Activated CD8-positive, alpha-beta memory T cell treated with anti-CD3 and anti-CD28 coated beads for 4 hours (primary cell): ENCODE measurements at places on chromosomes 7 and 10.

- DNase-seq, result no peak
Measured at GRCh38 chr10:85594239-85594638, 772.4 kb downstream of the GRID1 start.

DNA sequence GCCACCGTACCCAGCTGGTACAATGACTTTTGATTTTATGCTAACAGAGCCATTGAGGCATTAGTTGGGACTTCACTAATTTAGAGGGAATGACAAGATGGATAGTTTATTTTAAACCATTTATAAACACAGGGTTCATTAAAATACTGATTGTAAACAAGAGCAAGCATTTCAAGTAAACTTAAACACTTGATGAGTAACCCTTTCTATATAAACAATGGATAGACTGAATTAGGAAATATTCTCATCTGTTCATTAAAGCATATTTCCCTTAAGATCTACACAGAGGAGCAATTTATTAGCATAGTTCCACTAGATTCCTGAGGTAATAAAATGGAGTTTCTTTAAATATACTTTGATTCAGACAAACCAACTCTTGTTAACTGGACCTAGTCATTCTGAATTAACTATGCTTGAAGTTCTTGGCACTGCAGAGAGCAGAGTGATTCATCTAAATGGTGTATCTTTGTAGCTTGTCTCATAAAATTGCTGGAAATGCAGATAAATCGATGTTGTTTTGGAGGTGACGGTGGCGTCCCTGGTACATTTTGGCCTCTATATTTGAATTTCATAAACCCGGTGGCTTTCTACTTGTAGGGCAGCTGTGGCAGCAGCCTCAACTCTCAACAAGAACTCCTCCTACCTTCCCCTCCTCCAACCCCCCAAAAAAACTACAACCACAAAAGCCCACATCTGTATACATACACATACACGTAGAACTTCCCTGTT lies 15.4 kb upstream of the VDAC2 start:
- no peak for DNase-seq

DNA sequence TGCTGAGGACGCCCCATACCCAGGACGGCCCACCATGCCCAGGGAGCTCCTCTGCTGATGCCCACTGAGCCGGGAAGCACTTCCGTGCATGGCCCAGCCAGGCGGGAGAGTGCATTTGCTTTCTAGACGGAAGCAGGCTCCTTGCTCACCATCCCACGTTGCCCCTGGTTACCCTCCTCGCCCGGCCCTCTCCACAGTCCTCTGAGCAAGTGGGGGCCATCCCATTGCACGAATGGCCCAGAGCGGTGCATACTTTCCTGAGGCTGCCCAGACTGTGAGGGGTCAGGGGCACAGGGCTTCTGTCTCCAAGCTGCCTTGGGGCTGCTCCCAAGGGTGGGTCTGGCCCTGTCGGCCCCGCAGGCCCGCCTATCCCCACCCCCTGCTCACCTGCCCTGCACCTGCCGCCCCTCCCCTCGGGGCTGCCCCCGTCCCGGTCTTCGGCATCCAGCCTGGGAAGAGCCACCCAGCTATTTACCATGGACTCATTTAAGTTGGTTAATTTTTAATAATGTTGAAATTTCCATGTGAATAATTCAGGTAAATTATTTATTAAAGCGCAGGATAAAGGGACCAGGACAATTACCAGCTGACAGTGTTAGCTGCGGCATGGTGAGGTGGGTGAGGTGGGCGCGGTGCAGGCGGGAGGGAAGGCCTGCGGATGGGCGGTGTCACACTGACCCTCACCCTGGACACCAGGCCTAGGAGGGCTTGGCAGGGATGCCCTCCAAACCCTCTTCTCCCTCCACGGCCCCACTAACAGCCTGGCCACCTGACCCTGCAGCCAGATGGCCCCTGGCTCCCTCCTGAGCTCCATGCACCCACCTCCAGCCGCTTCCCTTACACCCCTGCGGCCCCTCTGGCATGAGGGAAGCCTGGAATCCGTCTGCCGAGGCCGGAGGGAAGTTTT lies 104.4 kb downstream of the MICALL2 start:
- DNase-seq, result no peak

DNA sequence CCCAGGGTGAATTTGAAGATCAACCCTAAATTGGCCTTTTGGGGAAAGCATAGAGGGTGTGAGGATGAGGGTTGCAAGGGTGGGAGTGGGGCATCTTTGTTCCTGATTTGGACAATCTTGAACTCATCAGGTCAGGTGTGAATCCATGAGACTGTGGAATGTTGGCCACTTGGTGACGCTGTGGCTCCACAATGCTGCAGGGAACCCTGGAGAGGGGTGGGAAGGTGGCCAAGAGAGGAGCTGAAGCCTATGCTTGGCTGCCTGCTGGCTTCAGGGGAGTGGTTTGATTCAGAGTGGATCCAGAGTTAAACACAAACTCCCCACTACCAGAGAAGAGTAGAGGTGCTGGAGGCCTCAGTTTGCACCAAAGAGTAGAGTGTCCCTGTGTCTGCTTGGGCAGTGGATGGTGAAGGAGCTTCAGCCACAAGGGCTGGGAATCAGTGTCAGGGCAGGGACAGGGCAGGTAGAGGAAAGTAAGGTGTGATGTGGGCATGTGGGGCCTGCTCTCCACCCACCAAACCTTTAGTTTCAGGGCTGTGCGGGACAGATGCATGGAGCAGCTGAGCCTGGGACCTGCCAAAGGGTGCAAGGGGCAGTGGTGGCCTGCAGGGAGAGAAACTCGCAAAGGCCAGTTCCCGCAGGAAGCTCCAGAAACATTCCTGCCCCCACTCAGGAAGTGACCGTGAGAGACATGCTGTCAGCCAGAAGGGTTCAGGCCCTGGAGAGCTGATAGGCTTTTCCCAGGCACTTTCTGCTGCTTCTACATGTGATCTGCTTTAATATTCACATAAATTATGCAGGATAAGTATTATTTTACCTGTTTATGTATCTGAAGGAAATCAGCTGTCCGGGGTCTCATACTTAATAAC lies 81.0 kb upstream of the PRSS58 start:
- no peak for DNase-seq

DNA sequence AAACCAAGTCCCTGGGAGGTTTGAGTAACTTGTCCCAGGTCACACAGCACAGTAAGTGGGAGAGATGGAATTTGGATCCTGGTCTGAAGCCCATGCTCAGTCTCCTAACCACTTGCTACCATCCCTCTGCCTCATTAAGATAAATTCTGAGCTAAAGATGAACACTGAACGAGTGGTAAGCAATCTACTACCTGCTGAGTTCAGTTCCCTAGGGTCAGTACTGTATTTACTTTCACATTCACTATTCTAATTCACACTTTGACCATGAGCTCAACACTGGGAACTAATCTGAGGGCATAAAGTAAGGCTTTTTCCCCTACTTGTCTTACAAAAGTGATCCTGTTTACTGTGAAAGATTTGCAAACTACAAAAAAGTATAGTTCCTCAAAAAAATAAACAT lies 2.4 kb downstream of the UROS start:
- DNase-seq, result no peak

DNA sequence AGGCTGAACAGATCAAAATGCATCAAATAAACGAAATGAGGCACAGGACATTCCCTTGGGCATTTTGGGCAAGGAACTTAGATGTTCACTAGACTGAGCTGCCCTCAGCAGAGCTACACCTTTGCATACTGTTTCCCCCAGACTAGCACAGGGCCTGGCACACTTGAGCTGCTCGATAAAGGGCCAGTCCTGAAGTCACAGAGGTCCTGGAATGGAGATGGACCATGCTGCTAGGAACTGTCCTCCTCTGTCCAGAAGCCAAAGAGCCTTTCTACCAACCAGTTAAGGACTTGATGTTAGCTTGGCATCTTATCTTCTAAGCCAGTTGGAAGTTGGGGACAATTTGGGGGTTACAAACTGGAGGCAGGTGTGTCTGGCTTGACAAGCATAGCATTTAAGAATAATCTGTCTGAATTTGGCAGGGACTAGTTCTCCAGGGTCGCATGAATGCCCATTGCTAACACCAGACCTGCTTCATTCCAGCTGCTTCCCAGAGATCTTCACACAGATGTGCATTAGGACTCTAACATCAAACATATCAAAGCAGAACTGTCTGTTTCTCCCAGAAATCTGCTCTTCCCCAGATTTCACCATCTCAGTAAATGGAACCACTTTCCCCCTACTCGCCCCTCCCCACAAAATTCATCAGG lies 152.2 kb upstream of the PDE1C start:
- no peak for DNase-seq

DNA sequence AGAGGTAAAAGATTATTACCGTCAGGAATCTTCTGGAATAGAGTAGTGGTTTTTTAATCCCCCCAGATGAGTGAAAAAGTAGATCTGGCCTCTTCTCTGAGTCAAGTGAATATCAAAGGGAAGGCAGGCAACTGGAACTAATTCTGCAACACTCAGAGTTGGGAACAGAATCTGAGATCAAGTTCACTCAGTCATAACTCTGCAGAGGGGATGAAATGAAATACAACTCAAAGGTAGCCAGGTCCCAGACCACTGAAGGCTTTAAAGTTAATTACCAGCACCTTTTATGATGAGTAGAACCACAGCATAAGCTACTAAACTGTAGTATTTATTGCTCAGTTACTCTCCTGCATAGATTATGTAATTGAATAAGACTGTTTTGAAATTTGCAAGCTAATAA lies 455.6 kb upstream of the AKR1E2 start:
- DNase-seq, result no peak

GRCh38 chr7:716222-716621 lies 10.3 kb upstream of the DNAAF5 start:
- no peak for DNase-seq
